Activated CD4-positive, alpha-beta T cell treated with anti-CD3 and anti-CD28 coated beads, Interleukin-2, amount 10 ng/mL, durations not matched to agents 24 days and 14 days (primary cell): ENCODE measurements at places on chromosomes 6 and 20. TPM values are rescaled to one million over a fixed set of nuclear protein-coding genes. Genes with fewer than 3 reads are reported as not detected.

DNA sequence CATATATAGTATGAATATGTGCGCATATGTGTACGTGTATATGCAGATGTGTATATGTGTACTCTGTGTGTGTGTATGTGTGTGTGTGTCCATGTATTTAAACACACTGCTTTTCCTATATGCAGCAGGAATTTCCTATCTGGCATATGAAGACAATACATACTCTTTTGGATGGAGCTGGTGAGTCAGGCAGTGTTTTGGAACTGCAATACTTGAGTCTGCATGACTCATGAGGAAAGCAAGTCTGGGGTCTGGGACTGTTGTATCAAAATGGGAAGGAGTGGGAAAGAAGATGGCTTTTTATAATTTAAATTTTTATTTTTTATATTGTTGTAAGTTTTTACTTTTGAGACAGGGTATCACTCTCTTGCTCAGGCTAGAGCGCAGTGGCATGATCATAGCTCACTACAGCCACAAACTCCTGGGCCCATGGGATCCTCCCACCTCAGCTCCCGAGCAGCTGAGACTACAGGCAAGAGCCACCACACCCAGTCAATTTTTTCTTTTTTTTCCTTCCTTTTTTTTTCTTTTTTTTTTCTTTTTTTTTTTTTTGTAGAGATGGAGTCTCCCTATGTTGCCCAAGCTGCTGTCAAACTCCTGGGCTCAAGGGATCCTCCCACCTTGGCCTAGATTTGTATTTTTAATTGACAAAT, 72.2 kb downstream of the ATXN1 start:
- peaks cover 73% of the 10 kb centered on the region for H3K4me1 ChIP-seq
- peak overlapping the region; percentile 27 for H3K4me3 ChIP-seq
- no peak for DNase-seq
- H3K27me3 ChIP-seq, result no peaks in the 10 kb centered on the region
- H3K27ac ChIP-seq, result peak overlapping the region; percentile 85

GRCh38 chr6:54633601-54634000, 213.0 kb upstream of the FAM83B start:
- no peaks in the 10 kb centered on the region for H3K27me3 ChIP-seq
- DNase-seq, result no peak
- no peak overlapping the region for H3K27ac ChIP-seq
- no peaks in the 10 kb centered on the region for H3K4me1 ChIP-seq

The LY6G6D gene
- total RNA-seq, result not detected in 2 replicates

DNA sequence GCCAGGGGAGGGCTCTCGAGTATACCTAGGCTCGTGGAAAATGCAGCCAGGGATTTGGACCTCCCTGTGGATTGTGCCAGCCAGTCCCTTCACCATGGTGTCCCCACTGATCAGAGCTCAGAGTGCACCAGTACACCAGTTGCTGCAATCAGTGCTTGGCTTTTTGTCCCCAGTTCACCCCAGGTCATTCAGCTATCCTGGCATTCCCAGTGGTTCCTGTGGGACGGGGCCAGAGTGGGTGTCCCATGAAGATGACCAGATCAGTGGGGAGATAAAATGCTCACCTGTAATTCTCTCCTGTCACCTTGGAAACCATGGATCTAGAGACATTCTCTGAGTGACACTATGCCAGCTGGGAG, 23.8 kb downstream of the MAS1 start:
- no peaks in the 10 kb centered on the region for H3K36me3 ChIP-seq
- no peak for DNase-seq
- H3K27me3 ChIP-seq, result peaks cover 23% of the 10 kb centered on the region

DNA sequence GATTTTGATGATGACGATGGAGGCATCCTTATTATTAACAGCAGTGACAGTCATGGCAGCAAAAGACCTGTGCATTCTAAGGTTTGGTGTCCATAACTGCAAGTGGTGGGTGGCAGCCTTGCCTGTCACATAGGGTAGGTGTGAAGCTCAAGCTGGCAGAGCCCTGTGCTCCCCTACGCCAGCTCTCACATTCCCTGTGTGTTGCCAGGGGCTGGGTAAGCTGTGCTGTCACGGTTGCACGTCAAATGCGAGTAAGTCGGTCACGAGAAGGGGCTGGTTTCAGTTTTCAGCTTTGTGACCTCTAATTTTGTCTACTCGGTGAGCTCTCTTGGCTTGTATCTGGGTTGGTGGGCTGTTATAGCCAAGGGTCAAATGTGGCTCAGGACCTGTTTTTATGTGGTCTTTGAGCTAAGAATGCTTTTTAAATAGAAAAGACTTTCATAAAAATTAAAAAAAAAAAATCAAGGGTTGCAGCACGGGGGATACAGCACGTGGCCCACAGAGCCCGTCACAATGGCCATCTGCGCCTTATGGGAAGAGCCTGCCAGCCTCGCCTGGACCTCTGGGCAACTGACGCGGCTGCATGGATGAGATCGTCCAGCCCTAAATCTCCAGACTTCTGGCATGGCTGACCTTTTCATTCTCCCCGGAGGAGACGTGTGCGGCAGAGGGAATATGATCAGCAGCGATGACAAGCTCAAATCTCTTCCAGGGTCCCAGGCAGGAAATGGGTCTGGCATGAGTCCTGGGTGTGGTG, 148.5 kb downstream of the PHACTR3 start:
- H3K27ac ChIP-seq, result no peak overlapping the region
- H3K4me1 ChIP-seq, result no peaks in the 10 kb centered on the region
- H3K36me3 ChIP-seq, result no peaks in the 10 kb centered on the region

The THEMIS gene
- total RNA-seq, result 14.3 and 15.3 TPM in 2 replicates

DNA sequence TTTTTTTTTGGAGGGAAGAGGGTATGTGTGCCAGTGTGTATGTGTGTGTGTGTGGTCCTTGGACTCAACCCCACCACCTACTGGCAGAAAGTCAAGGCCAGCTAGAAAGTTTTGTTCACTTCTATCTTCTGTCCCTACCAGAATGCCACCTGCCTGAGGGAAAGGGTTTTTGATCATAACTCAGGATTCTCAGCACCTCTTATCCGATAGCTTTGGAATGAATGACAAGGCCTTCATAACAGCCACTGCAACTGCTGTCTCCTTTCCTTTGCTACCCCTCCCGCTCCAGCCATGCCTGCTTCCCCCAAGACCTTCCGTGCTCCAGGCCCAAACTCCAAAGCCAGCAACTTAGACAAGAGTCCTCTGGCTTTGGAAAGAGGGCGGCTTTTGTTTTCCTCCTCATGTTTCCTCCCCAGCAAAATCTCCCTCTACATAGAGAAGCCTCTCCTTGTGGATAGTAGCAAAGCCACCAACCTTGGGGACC, 18.7 kb downstream of the BTN3A1 start:
- H3K36me3 ChIP-seq, result peaks cover 22% of the 10 kb centered on the region
- H3K27me3 ChIP-seq, result peaks cover 2% of the 10 kb centered on the region

GRCh38 chr20:33531885-33532284, 42.0 kb downstream of the CBFA2T2 start:
- DNase-seq, result no peak
- H3K27me3 ChIP-seq, result no peaks in the 10 kb centered on the region
- peaks cover 12% of the 10 kb centered on the region for H3K4me1 ChIP-seq
- H3K4me3 ChIP-seq, result no peak overlapping the region

- no peak overlapping the region for H3K27ac ChIP-seq
- peaks cover 31% of the 10 kb centered on the region for H3K4me1 ChIP-seq
- H3K36me3 ChIP-seq, result no peaks in the 10 kb centered on the region
- peaks cover 21% of the 10 kb centered on the region for H3K27me3 ChIP-seq
- H3K4me3 ChIP-seq, result no peak overlapping the region
These were observed 9.5 kb downstream of the C20orf202 start for GRCh38 chr20:1212607-1213396.

The C6orf141 gene
- 0.14 TPM in 1 of 2 replicates, not detected in the other for total RNA-seq
